Naive thymus-derived CD4-positive, alpha-beta T cell (primary cell): ENCODE measurements at places on chromosomes 5 and 9. TPM values are rescaled to one million over a fixed set of nuclear protein-coding genes. Genes with fewer than 3 reads are reported as not detected.

DNA sequence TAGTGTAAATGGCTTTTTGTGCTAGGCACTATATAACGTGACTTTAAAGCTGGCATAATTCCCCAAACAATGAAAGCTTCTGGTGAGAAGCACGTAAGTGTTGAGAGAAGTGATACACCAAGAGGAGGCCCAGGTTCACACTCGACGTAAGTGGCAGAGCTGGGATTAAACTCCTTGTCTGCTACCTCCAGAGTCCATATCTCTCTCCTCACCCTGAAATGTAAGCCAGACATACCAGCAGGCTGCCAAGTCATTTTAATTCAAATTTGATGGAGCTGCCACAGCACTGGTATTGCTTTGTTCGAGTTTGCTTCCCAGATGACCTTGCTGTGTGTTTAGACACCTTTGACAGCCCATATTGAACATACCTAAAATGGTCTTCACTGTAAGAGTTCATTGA, 319.7 kb downstream of the GLIS3 start:
- no peak for DNase-seq
- no peaks in the 10 kb centered on the region for H3K36me3 ChIP-seq
- H3K4me1 ChIP-seq, result no peaks in the 10 kb centered on the region
- H3K27ac ChIP-seq, result no peak overlapping the region
- no peak overlapping the region for H3K4me3 ChIP-seq
- no peaks in the 10 kb centered on the region for H3K27me3 ChIP-seq

DNA sequence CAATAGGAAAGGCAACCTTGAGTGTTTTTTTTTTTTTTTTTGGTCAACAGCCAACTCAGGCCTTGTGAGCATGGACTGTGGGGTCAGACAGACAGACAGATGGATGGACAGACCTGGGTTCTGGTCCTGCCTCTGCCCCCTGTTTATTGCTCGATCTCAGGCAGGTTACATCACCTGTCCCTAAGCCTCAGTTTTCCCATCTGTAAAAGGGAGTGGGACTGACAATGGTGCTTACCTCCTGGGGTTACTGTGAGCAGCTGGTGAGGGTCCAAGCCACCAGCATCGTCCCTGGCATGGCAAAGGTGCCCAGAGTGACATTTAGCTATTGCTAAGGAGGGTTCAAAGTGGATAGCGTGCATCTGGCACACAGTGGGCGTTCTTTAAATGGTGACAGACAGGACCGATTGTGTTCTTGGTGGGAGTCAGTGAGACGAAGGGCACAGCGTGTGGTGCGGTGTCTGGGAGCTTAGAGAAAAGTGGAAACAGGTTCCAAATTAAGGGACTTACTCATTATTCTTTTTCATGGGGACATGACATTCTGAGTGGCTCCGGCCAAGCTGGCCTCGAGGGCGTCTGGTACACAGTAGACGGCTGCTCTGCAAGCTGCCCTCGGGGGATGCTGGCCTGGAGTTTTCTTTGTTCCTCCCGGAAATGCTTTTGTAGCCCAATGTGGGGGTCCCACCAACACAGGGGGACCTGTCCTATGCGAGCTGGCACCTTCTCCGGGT, 72.1 kb downstream of the COL27A1 start:
- no peaks in the 10 kb centered on the region for H3K36me3 ChIP-seq
- no peak overlapping the region for H3K4me3 ChIP-seq
- H3K27me3 ChIP-seq, result no peaks in the 10 kb centered on the region
- no peaks in the 10 kb centered on the region for H3K4me1 ChIP-seq

- no peak overlapping the region for H3K4me3 ChIP-seq
- no peak for DNase-seq
- H3K4me1 ChIP-seq, result no peaks in the 10 kb centered on the region
Observed at GRCh38 chr9:110880189-110880588, 158.1 kb downstream of the LPAR1 start.

Gene SHLD3
- 5.8 TPM for total RNA-seq

Gene SLC12A7
- 80.3 TPM for total RNA-seq

Gene KCNN2
- total RNA-seq, result not detected
